ENCODE measurements at places on chromosomes 2 and 18. TPM values are rescaled to one million over a fixed set of nuclear protein-coding genes. Genes with fewer than 3 reads are reported as not detected.

The SYT4 gene
- total RNA-seq = 0.47 TPM

DNA sequence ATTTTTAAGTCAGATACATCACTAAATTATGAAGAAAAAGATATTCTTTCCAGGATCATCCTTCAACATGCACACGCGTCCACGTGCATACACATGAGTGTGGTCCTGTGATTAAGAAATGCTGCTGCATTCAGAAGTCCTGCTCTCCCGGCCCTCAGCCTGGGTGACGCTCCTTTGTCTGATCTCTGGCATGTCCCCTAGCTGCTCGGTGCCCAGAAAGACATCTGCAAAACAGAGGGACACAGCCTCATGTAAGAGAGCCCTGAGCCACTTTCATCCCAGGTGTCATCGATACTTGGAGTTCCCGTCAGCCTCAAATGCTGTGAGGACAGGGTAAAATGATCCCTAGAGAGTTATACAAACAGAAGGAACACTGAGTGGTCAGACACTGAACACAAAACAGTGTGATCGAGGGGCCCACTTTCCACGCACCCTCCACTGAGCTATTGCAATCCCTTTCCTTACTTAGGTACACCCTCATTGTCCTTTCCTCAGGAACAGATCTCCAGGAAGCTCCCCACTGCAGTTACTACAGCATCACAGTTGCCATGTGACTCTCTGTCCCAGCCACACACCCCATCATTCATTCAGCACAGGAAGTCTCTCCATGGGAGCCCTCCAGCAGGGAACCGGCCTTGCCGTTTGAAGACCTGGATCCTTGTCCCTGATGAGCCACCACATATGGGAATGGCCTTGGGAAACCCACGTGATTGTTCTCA is 32.1 kb downstream of the CRACDL start:
- H3K4me3 ChIP-seq = no peak overlapping the region
- H3K36me3 ChIP-seq = no peaks in the 10 kb centered on the region
- peaks cover 5% of the 10 kb centered on the region for H3K4me1 ChIP-seq
- no peak overlapping the region for H3K27ac ChIP-seq
- no peak for DNase-seq
- peaks cover 18% of the 10 kb centered on the region for H3K27me3 ChIP-seq

- no peaks in the 10 kb centered on the region for H3K36me3 ChIP-seq
- no peak overlapping the region for H3K4me3 ChIP-seq
- peaks cover 3% of the 10 kb centered on the region for H3K4me1 ChIP-seq
- H3K27ac ChIP-seq = no peak overlapping the region
- DNase-seq = no peak
- H3K27me3 ChIP-seq = peaks cover 32% of the 10 kb centered on the region
These were observed 31.6 kb downstream of the KCNK3 start for GRCh38 chr2:26723991-26724750.

- DNase-seq = no peak
- no peak overlapping the region for H3K27ac ChIP-seq
- peaks cover 3% of the 10 kb centered on the region for H3K36me3 ChIP-seq
- no peaks in the 10 kb centered on the region for H3K27me3 ChIP-seq
- no peak overlapping the region for H3K4me3 ChIP-seq
These were observed 224.1 kb downstream of the PHLPP1 start for GRCh38 chr18:62939433-62939832.
